ENCODE measurements at places on chromosomes 13 and 19. TPM values are rescaled to one million over a fixed set of nuclear protein-coding genes. Genes with fewer than 3 reads are reported as not detected.

The OR7C1 gene
- total RNA-seq = not detected

The ZNF132 gene
- 2.7 TPM for total RNA-seq

DNA sequence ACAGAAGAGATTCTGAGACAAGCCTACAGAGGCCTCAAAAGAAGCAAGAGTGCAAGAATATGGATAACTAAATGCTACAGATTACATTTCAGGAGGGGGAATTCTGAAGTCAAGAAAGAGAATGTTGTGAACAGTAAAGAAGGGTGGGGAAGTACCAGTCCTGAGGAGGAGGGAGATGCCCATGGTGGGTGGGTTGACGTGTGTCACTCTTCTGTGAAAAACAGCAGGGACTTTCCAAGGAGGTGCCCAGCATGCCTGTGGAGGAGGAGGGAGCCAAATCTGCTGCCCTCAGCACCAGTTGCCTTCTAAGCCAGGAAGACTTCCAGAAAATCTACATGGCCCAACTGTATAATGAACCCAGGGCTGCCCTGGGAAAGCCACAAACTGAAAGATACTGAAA, 87.7 kb downstream of the SGCG start:
- no peak for DNase-seq

GRCh38 chr13:27375686-27376326, 48.6 kb upstream of the GTF3A start:
- no peak for DNase-seq

DNA sequence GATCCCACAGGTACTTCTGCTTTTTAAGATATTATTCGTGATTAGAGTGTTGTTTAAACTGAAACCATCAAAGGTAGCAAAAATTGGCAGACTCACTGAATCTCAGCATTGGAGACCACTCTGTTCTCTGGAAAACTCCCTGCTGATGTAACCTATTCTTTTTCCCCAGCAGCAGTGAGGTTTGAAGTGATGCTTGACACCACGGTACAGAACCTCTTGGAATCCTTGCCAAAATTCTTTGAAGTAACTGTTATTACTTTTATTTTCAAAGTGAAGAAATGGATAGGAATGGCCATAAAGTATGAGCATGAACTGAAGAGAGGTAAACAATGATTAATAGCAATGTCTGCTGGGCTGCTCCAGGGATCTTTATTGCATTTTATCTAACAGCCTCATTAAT, 66.4 kb upstream of the KL start:
- no peak for DNase-seq

All from esophagus squamous epithelium (tissue), 5 donors.